ENCODE measurements at places on chromosomes 4 and X. TPM values are rescaled to one million over a fixed set of nuclear protein-coding genes. Genes with fewer than 3 reads are reported as not detected.

MUC7 gene
- total RNA-seq, result not detected

FAM184B gene
- under 0.01 TPM for total RNA-seq

MAGED1 gene
- 351 TPM for total RNA-seq

PHOX2B gene
- total RNA-seq, result not detected

AR gene
- total RNA-seq, result 6.8 TPM

HSFX3 gene
- not detected for total RNA-seq

PAGE2 gene
- not detected for total RNA-seq

RAB9A gene
- 38.0 TPM for total RNA-seq

S100G gene
- not detected for total RNA-seq

RBM41 gene
- total RNA-seq, result 12.2 TPM

APOO gene
- 7.1 TPM for total RNA-seq

GYG2 gene
- 0.61 TPM for total RNA-seq

DSPP gene
- total RNA-seq, result not detected

FHDC1 gene
- 0.65 TPM for total RNA-seq

CLDN2 gene
- total RNA-seq, result not detected

FATE1 gene
- not detected for total RNA-seq

HSD17B10 gene
- 32.4 TPM for total RNA-seq

DIPK2B gene
- not detected for total RNA-seq

SATL1 gene
- total RNA-seq, result not detected

ZNF711 gene
- total RNA-seq, result 1.1 TPM

UGT2B11 gene
- not detected for total RNA-seq

TAF7L gene
- 0.16 TPM for total RNA-seq

CFP gene
- total RNA-seq, result 0.32 TPM

NR3C2 gene
- total RNA-seq, result 3.5 TPM

KLHL4 gene
- total RNA-seq, result under 0.01 TPM

CT45A10 gene
- total RNA-seq, result not detected

GPC3 gene
- total RNA-seq, result not detected

TRO gene
- 21.0 TPM for total RNA-seq
